Activated CD8-positive, alpha-beta memory T cell treated with anti-CD3 and anti-CD28 coated beads, Interleukin-2, amount 10 ng/mL, durations not matched to agents 7 days and 5 days (primary cell): ENCODE measurements at places on chromosomes 6 and 20. TPM values are rescaled to one million over a fixed set of nuclear protein-coding genes. Genes with fewer than 3 reads are reported as not detected.

GRCh38 chr6:35297601-35298481, at the start of gene DEF6:
TSS of gene DEF6 (plus strand) at chr6:35297818. CDS start at chr6:35297857, 39 bp downstream.
- H3K4me1 ChIP-seq = peaks cover 54% of the 10 kb centered on the region
- peak within 1 kb of the TSS; percentile 92 for H3K27ac ChIP-seq
- peak within 1 kb of the TSS; percentile 91 for H3K4me3 ChIP-seq
- H3K36me3 ChIP-seq = peaks cover 24% of the 10 kb centered on the region

DNA sequence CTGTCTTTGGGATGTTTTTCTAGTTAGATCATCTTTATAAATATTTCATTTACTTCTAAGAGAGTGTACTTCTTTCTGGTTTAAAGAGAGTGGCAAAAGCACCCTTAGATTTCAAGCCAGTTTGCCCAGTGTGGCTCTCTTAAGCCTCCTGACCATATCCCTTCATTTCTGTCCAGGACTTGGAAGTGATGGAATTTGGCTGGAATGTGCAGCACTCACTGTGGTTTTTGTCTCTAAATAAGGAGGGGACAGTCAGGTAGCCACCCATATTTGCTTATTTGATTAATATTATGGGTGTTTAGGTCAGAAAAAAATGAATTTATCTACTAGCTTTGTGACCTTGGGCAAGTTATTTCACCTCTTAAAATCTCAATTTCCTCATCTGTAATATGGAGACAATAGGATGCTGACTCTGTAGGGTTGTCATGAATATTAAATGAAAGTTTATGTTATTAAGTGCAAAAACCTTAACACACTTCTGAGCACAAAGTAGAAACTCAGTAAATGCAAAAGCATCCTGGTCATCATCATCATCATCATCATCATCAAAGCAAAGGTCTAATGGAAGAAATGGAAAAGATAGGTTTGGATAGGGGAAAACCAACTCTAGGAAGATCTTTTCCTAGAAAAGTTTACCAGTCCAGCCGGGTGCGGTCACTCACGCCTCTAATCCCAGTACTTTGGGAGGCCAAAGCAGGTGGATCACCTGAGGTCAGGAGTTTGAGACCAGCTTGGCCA, 3.1 kb downstream of the CRYBG1 start:
- H3K27me3 ChIP-seq = peaks cover 56% of the 10 kb centered on the region
- no peak overlapping the region for H3K27ac ChIP-seq
- no peaks in the 10 kb centered on the region for H3K36me3 ChIP-seq
- no peak overlapping the region for H3K4me3 ChIP-seq
- H3K4me1 ChIP-seq = peaks cover 10% of the 10 kb centered on the region
- no peak for DNase-seq

DNA sequence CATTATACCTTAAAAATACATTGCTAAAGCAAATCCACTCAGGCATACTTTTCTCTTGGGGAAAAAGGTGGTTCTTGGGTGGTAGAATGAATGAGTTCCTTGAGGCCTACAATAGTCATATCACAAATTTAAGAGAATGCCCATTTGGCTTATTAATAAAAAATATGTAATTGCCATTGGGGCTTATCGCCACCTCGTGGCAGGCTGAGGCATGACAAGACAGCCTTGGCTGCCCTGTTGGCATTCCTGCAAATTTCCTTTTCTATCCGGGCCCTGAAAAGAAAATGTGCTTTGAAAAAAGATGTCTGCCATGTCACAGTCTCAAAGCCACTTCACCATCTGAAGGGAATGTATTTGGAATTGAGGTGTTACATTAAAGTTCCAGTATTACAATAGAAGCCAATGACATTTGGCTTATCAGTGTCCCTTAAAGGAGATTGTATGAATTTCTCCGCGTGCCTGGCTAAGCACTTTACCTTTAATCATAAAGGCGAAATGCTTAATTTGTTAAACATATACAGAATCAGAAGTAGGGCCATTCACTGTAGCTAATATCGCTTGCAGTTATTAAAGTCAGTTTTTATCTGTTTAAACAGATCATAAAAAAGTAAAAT, 188.3 kb upstream of the ZFP64 start:
- H3K4me3 ChIP-seq = no peak overlapping the region
- no peaks in the 10 kb centered on the region for H3K27me3 ChIP-seq
- no peaks in the 10 kb centered on the region for H3K36me3 ChIP-seq
- no peak overlapping the region for H3K27ac ChIP-seq
- H3K4me1 ChIP-seq = peaks cover 3% of the 10 kb centered on the region

DNA sequence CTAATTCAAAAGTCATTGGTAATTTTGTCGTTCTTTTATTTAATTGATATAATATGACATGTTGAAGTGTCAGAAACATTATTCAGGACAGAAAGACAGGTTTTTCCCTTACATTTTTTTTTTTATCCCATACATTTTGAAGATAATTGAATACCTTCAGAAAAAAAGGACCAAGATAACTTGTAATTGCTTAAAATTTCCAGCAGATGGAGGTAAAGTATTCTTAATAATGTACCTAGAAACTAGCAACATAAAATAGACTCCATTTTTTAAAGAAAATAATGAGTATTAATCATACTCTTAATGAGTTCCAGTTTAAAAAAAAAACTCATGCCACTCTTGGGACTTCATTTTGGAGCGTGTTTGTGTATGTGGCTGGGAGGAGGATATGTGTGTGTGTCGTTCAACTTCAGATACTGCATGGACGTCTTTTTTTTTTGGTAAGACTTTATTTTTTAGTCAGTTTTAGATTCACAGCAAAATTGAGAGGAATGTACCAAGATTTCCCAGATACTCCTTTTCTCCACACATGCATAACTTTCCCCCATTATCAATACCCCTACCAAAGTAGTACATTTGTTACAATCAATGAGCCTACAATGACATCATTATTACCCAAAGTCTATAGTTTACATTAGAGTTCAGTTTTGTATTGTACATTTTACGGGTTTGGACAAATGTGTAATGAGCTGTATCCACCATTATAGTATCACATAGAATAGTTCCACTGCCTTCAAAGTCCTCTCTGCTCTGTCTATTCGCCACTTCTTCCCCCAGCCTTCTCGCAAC, 79.4 kb downstream of the ROS1 start:
- no peak for DNase-seq
- H3K27me3 ChIP-seq = peaks cover 13% of the 10 kb centered on the region
- no peak overlapping the region for H3K27ac ChIP-seq
- no peaks in the 10 kb centered on the region for H3K36me3 ChIP-seq
- H3K4me1 ChIP-seq = no peaks in the 10 kb centered on the region

DNA sequence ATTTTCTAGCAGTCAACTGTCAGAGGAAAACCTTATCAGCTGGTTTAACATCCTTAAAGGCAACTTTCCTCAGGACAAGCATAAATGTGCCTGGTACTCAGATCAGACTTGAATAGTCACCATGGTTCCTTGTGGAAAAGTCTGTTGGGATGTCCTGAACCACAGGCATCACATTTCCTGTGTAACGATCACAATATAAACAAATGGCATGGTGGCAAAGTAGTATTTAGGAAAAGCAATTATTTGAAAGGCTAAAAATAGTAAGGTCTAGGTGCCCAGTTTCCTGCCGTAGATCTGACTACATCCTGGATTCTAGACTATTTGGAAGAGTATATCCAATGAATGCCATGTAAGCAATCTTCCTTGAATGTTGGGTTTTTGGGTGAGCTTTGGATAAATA, 271.9 kb upstream of the AGPAT4 start:
- H3K4me3 ChIP-seq = no peak overlapping the region
- H3K36me3 ChIP-seq = no peaks in the 10 kb centered on the region
- H3K27ac ChIP-seq = no peak overlapping the region
- no peaks in the 10 kb centered on the region for H3K27me3 ChIP-seq
- DNase-seq = no peak
- peaks cover 3% of the 10 kb centered on the region for H3K4me1 ChIP-seq

DNA sequence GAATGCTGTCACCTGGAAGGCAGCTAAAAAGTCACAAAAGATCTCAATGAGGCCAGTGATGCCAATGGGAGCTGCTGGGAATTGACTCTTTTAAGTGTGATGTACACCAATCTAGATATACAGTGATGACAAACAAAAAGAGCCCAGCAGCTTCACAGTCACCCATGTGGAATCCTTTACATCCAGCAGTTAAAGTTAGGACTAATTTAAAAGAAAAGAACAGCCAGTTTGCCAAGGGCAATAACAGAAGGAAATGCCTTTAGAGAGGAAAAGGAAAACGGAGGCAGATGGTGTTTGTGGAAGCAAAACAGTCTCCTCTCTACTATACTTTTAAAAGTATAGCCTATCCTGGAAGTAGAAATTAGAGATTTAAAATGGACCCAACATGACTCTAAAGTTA, 873.5 kb downstream of the EPHA7 start:
- H3K4me3 ChIP-seq = no peak overlapping the region
- H3K27me3 ChIP-seq = no peaks in the 10 kb centered on the region
- no peak overlapping the region for H3K27ac ChIP-seq
- no peaks in the 10 kb centered on the region for H3K4me1 ChIP-seq
- no peaks in the 10 kb centered on the region for H3K36me3 ChIP-seq

GRCh38 chr6:31657406-31658157, 1.9 kb downstream of the APOM start:
- peaks cover 43% of the 10 kb centered on the region for H3K36me3 ChIP-seq
- peak overlapping the region; percentile 83 for H3K27ac ChIP-seq
- H3K27me3 ChIP-seq = no peaks in the 10 kb centered on the region
- peak; percentile 79 for DNase-seq
- H3K4me1 ChIP-seq = peaks cover 75% of the 10 kb centered on the region

Gene CAGE1
- total RNA-seq = 0.18 TPM
